ENCODE measurements at places on chromosomes 11 and 22.

GRCh38 chr11:123202155-123203151 is 7.4 kb upstream of the CLMP start:
- no peak for DNase-seq

DNA sequence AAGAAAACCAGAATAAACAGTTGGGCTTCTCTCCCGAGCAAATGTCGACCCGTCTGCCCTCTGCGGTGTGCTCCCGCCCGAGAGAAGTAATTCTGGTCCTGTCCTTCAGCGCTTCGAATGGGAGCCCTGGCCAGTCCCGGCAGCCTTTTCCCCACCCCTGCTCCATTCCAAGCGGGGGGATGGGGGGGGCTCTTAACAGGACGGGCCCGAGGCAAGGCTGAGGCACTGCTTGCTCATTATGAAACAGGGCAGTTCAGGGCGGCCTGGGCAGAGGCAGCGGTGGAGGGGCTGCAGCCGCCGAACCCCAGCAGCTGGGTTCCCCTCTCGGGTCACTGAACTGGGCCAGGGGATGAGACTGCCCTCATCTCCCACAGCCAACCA is 9.1 kb downstream of the BACE1-AS start:
- no peak for DNase-seq

GRCh38 chr11:79762279-79762921 is 321.6 kb upstream of the TENM4 start:
- no peak for DNase-seq

DNA sequence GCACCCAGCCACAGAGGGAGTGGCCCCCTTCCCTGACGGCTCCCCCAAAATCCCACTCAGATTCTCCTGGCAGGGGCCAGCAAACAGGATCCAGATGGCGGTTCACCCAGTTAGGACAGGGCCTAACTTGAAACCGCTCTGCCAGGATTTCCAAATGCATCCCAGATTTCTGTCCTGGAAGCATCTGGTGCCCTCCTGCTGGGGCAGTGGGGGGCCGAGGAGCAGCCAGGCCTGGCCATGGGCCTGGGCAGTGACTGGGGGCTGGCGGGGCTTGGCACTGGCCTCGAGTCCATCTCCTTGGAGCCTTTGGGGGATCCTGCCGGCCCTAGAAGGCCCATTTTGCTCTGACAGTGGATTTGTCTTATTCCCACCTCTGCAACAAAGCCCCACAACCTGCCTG is 17.9 kb upstream of the EMID1 start:
- DNase-seq = no peak

DNA sequence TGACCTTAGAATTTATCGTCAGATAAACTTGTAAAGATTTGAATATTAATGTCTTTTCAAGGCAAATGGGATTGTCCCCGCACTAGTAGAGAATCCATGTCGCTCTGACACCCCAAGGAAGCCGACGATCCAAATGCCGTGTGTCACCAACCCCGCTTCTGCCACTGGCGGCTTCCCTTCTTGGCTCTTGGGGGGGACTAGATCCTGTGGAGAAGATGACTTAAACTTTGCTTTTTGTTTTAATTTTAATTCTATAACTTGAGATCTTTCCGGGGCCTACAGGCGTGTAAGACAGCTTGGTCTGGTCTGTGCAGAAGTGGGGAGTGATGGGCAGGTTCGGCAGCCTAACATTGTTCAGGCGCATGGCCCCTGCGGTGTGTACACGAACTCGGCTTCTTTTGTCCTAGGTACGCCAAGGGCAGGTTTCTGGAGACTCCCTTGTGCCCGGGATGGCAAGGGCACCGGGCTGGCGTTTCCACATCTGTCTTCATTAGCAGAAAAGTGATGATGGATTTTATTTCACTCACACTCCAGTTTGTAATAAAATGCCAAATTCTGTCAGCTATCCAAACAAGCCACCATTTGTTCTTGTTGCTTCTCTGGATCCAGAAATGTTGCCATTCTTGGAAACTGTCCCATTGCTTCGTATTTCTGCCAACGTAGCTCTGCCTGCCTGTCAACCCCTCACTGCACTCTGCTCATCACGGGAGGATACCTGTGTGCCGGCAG is 6.7 kb downstream of the YDJC start:
- no peak for DNase-seq

DNA sequence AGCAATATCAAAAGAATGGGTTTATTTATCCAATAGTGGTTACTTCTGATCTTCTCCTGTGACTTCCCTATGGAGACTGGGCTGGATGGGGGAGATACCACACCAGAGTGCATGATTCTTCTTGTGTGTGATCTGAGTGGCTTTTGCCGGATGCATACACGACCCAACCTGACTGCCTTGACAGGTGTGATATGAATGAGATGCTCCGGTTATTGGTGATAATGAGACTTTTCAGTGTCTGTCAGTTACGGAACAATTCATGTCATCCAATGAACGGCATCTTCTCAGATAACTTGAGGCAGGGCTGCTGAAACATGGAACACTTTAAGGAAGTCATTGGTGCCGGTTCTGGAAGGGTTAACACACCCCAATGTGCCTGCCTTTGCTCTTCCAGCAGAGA is 17.7 kb downstream of the FJX1 start:
- DNase-seq = no peak

GRCh38 chr11:35426351-35426750 is 7.0 kb upstream of the SLC1A2 start:
- DNase-seq = no peak

GRCh38 chr11:105740164-105740903 is 130.5 kb downstream of the GRIA4 start:
- no peak for DNase-seq

GRCh38 chr11:7272373-7272772 is 20.7 kb downstream of the SYT9 start:
- DNase-seq = no peak

GRCh38 chr22:49230194-49230577 is 597.5 kb downstream of the BRD1 start:
- no peak for DNase-seq

DNA sequence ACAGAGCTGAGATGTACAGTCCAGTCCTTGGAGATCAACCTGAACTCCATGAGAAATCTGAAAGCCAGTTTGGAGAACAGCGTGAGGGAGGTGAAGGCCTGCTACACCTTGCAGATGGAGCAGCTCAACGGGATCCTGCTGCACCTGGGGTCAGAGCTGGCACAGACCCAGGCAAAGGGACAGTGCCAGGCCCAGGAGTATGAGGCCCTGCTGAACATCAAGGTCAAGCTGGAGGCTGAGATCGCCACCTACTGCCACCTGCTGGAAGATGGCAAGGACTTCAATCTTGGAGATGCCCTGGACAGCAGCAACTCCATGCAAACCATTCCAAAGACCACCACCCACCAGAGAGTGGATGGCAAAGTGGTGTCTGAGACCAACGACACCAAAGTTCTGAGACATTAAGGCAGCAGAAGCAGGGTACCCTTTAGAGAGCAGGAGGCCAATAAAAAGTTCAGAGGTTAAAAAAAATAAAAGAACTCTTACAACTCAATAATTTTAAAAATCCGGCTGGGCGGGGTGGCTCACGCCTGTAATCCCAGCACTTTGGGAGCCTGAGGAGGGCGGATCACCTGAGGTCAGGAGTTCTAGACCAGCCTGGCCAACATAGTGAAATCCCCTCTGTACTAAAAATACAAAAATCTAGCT is 69.9 kb upstream of the RTL6 start:
- DNase-seq = peak; percentile 28

DNA sequence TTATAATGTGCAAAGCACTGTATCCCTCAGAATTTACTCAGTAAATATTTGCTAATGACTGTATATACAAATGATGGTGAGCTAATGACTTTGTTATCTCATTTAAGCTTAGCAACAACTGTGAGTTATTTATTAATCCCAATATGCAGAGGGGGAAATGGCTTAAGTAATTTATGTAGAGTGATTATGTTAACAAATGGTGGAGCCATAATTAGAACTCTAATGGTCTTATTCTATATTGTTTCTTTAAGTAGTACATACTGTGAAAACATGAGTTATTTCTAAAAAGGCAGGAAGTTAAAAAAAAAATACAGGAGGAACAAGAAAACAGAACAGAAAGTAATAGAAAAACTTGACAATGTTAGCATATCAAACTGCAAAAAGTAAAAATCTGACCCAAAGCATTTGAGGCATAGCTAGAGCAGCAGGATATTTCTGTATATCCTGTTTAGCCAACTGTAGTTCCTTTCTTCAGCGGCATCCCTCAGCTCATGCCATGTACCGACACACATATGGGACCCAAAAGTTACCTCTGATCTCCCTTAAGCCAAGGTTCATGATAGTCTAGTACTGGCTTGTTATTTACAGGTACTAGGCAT is 94.2 kb downstream of the FCHSD2 start:
- DNase-seq = no peak

DNA sequence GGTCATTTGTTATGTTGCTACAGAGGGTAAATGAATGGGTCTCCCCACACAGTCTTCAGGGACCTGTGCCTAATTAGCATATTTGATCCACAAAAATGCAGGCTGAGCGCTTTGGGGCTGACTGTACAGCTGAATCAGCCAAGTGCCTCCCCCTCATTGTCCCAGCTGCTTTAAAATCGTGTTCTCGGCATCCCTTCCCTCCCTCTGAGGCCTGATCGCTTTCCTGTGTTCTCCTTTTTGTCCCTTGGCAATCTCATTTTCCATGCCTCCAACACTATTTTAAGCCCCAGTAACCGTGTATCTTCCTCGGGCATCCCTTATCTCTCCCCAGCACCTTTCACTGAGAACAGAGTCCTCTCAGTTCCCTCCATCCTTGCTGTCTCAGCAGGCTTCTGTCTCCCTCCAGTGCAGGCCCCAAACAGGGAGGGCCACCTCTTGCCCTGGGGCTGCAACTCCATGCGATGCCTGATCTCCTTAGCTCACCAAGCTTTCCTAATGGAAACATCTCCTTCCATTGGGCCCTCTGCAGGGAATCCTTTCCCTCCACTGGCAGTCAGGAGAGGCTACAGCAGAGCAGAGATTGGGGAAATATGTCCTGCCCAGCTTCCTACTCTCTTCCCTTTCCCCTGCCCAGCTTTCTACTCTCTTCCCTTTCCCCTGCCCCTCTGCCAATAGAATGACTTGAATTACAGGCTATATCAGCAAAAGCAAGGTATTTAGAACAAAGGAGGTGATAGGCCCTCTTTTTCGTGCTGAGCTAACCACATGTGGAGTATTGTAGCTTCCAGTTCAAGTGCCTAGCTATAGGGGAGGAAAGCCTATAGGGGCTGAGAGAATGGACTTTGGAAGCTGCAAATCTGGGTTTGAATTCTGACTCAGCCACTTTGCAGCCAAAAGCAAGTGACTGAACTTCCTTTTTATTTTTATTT is 13.8 kb downstream of the UQCR10 start:
- DNase-seq = no peak

- no peak for DNase-seq
Measured at GRCh38 chr22:22520667-22521602, 865 bp upstream of the ZNF280A start.

GRCh38 chr11:102806296-102806695 is 8.3 kb upstream of the MMP1 start:
- no peak for DNase-seq

DNA sequence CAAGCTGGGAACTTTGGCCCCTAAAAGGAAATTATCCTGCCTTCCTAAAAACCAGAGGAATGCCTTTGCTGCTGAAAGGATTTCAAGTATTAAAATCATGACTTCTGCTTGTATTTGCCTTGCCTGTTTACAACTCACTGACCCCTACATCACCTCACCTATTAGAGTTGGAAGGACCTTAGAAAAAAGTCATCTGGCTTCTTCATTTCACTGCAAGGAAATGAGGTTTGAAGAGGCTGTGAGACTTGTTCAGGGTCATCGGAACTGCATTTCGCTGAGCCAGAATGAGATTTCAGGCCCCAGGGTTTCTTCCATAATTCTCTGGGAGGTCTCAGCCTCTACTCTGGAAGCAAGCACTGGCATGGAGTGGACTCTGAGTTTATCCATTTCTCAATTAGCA is 304.1 kb downstream of the BUD13 start:
- DNase-seq = no peak

DNA sequence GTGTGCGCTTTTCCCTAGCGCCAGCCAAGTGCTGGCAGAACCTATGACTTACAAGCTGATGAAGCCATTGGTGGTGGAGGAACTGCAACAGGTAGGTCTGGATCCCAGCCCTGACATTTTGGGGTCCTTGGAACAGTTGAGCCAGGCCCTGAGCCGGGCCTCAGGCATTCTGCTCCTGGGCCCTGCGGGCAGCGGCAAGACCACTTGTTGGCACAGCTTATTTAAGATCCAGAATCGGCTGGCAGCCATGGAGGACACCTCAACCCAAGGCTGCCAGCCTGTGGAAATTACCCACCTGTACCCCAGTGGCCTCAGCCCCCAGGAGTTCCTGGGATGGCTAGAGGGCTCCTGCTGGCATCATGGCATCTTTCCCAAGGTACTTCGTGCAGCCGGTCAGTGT is 49.7 kb downstream of the DNHD1 start:
- DNase-seq = no peak

GRCh38 chr11:103862802-103863174 is 173.7 kb upstream of the DDI1 start:
- no peak for DNase-seq

GRCh38 chr11:32487270-32487669 is 51.9 kb upstream of the WT1 start:
- no peak for DNase-seq

DNA sequence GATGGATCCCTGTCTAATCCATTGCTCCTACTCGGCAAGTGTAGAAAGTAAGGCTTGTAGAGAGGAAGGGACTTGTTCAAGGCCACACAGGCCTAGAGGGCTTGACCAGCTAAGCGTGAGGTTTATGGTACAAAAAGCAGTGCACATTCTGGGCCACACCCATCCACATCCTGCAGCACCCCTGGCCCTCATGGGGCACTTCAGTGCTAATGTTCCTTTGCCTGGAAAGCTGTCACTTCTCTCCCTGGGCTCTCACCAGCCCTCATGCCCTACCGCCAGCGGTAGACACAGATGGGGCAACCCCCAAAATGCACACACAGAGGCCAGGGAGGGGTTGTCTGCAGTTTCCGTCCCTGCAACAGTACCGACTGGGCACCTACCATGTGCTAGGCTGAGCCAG is 7.1 kb upstream of the MGAT3 start:
- no peak for DNase-seq

- DNase-seq = no peak
Measured at GRCh38 chr11:27525824-27526516, 19.4 kb upstream of the LIN7C start.

DNA sequence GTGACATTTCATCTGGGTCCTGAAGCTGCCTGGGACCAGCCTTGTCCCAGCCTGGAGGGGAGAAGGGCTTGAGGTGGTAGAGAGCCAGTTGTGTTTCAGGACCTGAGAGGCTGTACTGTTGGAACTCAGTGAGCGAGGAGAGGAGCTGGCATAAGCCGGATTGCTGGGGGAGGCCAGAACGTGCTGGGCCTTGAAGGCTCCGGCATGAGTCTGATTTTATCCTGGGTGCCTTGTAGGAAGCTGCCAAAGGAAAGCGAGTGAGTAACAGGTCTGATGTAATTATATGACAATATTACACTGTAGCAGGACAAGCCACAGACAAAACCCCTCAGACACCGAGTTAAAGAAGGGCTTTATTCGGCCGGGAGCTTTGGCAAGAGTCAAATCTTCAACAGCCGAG is 17.2 kb downstream of the AP2A2 start:
- no peak for DNase-seq

DNA sequence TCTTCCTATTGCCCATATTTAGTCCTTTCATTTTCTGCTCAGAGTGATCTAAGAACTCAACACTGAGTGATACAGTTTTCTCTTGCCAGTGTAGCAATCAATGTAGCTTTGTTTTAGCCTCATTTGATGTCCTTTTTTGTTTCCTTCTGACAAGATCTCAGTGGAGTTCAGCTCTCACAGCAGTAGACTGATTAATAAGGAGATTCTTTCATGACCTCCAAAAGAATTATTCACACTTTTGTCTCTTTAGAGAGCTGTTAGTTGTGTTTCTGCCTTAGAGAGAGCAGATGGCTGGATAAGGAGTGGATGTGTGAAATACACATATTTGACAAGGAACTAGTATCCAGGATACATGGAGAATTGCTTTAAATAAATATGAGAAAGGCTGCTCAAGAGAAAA is 6.6 kb upstream of the TMEM225 start:
- no peak for DNase-seq

All from activated T-cell treated with anti-CD3 and anti-CD28 coated beads for 24 hours (primary cell).